Activated naive CD8-positive, alpha-beta T cell treated with anti-CD3 and anti-CD28 coated beads for 36 hours (primary cell): ENCODE measurements at places on chromosomes 6 and 20. TPM values are rescaled to one million over a fixed set of nuclear protein-coding genes. Genes with fewer than 3 reads are reported as not detected.

The FAM83C gene
- not detected for total RNA-seq

The B4GALT5 gene
- 22.4 TPM for total RNA-seq

The CST3 gene
- total RNA-seq, result 0.54 TPM

The HCK gene
- not detected for total RNA-seq

The KCNB1 gene
- total RNA-seq, result not detected

GRCh38 chr6:81475646-81476045 lies 276.8 kb downstream of the TENT5A start:
- no peaks in the 10 kb centered on the region for H3K27me3 ChIP-seq
- no peaks in the 10 kb centered on the region for H3K36me3 ChIP-seq
- DNase-seq, result no peak
- H3K4me3 ChIP-seq, result no peak overlapping the region
- no peak overlapping the region for H3K27ac ChIP-seq

DNA sequence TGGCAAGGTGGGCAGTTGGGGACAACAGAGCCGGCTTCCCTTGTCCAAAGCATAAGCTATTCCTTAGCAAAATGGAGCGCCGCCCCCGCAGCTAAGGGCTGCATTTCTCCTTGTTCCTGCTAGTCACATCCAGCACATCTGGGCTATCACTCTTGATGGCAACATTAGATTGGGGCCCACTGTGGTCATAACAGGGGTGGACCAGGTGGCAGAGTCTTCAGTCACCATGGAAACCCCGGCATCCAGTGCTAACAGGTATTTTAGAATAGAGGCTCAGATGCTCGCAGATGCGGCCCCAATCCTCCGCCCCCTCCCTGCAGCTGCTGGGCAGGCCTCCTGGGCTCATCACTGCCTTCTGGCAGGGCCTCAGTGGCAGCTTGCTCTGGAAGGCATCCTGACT lies 168.2 kb upstream of the PROKR2 start:
- no peaks in the 10 kb centered on the region for H3K27me3 ChIP-seq
- peaks cover 20% of the 10 kb centered on the region for H3K4me1 ChIP-seq
- no peaks in the 10 kb centered on the region for H3K36me3 ChIP-seq
- DNase-seq, result no peak
- no peak overlapping the region for H3K27ac ChIP-seq

GRCh38 chr6:157682856-157683481 lies 140.1 kb upstream of the SNX9 start:
- H3K36me3 ChIP-seq, result no peaks in the 10 kb centered on the region
- no peak for DNase-seq
- H3K27ac ChIP-seq, result no peak overlapping the region
- no peaks in the 10 kb centered on the region for H3K27me3 ChIP-seq

DNA sequence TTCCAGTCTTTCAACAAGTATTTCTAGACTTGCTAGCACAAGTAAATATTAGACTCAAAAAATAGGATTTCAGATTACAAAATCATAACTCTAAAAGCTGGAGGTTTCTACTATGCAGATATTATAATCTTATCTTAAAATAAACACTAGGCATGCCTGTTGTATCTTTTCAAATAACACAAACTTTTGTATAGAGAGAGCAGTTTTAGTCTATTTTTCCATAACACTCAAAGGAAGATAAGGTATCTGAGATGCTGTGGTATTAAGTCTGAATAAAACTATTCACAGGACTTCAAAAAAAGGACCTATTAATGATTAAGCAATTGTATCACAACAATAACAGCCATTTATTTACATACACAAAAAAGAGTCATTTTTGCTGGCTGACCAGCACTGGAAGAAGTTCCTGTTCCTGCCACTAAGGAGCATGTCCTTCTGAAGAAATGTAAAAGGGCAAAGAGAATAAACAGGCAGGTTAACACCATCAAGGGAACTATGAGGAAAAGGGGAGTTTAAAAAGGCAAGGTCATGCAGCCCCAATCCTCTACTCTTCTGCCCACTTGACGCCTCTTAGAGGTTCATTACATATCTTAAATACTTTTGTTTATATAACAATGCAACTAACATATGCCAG lies 39.4 kb downstream of the REPS1 start:
- peaks cover 65% of the 10 kb centered on the region for H3K4me1 ChIP-seq
- H3K27ac ChIP-seq, result no peak overlapping the region
- H3K27me3 ChIP-seq, result no peaks in the 10 kb centered on the region
- H3K4me3 ChIP-seq, result no peak overlapping the region
- DNase-seq, result no peak
- peaks cover 22% of the 10 kb centered on the region for H3K36me3 ChIP-seq

GRCh38 chr6:71298459-71298858 lies 9.8 kb downstream of the OGFRL1 start:
- no peaks in the 10 kb centered on the region for H3K4me1 ChIP-seq
- no peak overlapping the region for H3K4me3 ChIP-seq
- no peak overlapping the region for H3K27ac ChIP-seq
- DNase-seq, result no peak
- peaks cover 17% of the 10 kb centered on the region for H3K36me3 ChIP-seq

GRCh38 chr6:227812-228338 lies 64.4 kb upstream of the DUSP22 start:
- H3K4me1 ChIP-seq, result peaks cover 70% of the 10 kb centered on the region
- DNase-seq, result no peak
- no peaks in the 10 kb centered on the region for H3K27me3 ChIP-seq
- no peak overlapping the region for H3K27ac ChIP-seq
- no peak overlapping the region for H3K4me3 ChIP-seq

DNA sequence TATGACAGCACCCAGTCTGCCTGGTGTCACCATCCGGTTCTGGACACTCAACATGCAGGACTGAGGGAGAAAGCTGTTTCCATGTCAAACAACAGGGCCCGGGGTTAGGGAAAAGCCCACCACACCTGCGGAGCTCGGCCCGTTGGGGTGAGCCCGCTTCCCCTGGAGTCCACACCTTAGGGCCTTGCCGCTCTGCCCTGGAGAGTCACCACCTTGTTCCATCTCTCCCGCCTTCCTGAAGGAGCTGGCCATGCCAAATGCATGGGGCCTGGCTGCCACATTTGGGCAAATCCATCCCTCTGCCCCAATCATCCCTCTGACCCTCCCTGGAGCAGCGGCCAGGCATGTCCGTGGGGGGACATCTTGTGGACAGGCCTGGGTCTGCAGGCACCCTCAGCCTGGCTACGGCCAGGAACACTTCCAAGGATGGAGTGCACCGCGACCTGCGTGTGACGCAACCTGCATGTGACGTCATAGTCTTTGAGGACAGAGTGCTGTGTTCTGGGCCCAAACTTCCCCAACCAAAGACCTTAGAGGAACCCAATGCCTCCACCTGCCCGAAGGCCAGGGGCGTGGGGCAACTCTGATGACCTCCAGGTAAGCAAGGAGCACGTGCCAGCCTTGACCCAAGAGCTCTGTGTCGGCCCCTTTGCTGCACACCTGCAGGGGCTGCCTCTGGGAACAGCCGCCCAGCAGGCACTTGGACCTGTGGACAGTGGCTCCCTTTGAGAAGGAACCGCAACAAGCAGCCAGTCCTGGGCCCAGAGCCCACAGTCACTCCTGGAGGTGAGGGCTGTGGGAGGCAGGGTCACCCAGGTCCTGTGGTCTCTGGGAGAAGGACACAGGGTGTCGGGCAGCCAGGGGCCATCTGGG lies 1.7 kb downstream of the CABLES2 start:
- peak overlapping the region; percentile 77 for H3K4me3 ChIP-seq
- H3K27me3 ChIP-seq, result no peaks in the 10 kb centered on the region
- peaks cover 20% of the 10 kb centered on the region for H3K4me1 ChIP-seq
- DNase-seq, result no peak
- no peak overlapping the region for H3K27ac ChIP-seq
